Activated T-cell treated with anti-CD3 and anti-CD28 coated beads, Interleukin-2, amount 50 U/mL, for 48 hours (primary cell): ENCODE measurements at places on chromosomes 1 and 21.

DNA sequence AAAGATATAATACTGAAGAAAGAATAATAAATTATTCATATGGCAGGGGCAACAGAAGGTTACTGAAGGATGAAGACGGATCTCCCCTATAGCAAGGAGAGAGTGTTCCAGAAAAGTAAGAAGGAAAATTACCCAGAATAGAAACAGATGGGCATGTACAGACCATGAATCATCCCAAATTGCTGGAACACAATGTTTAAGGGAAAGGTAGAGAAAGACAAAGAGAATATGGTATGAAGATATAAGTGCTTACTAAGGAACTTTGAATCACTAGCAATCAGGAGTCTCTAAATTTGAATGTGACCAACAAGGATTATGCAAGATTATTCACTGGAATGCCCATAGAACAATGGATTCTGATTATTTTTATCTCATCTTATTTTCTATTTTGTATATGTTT, 375.4 kb downstream of the COL11A1 start:
- DNase-seq, result no peak

DNA sequence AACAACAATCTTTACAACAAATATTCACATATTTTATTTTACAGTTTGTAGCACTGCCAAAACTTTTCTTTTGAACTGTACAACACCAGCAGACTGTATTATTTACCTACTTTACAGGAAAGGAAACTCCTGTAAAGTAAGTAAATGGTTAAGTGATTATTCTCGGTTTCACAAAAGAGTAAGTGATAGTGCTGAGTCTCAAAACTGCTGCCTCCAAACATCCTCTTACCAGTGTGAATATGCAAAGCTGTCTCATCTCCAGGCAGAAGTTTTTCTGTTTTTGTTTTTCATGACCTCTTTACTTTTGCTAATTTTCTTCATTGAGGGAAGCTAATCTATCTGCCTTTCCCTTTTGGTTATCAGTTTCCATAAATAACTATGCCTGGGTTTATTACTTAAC, 286.7 kb downstream of the SRGAP2C start:
- DNase-seq, result no peak

DNA sequence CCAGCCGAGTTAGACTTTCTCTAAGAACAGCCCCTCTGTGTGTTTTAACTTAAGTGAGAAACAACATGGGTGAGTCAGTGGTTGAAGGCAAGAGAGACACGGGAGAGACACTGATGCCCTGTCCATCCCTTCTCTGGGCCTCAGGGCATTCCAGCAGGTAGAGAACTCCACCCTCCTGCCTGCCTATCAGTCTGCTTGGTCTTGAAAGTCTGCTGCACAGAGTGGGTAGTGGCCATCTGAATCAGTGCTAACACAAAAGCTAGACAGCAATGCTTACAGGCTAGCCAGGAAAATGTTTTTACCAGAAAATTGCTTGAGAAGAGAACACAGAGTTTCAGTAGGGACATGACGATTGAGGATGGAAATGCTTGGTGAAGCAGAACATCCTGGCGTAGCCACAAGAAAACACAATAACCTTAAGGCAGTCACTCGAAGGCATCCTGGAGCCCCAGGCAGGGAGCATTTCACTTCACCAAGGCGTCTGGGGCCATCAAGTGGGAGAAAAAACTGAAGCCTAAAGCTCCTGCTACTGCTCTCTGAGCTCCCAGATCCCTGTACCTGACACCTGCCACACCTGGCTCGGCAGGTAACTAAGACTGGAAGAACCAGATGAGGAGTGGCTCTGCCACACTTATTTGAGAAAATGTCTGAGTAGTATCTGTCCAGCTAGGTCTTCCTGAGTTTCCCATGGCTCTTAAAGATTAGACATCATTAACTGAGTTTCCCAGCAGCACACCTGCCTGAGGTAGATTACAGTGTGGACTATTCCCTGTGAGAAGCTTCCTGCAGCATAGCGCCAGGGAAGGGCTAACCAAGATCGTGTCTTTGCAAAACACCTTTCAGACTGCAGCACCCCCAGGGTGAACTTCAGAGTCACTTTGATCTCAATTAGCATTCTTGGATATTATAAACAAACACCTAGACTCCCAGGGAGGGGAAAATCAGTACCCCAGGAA, 18.1 kb upstream of the LBR start:
- DNase-seq, result peak; percentile 43

GRCh38 chr1:236945002-236945401, 59.2 kb downstream of the MT1HL1 start:
- no peak for DNase-seq

DNA sequence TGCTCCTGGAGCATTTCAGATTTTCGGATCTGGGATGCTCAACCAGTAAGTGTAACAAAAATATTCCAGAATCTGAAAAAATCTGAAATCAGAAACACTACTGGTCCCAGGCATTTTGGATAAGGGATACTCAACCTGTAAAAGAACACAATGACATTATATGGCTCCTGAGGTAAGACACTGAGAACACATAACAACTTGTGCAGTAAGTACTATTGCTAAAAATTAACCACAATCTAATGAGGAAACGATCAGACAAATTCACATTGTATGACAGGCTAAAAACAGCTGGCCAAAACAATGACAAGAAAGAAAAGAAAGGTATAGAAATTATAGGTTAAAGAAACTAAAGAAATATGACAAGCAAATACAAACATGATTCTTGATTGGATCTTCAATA, 54.9 kb downstream of the LTN1 start:
- DNase-seq, result no peak

GRCh38 chr1:81430955-81431623, 369.6 kb upstream of the ADGRL2 start:
- no peak for DNase-seq

DNA sequence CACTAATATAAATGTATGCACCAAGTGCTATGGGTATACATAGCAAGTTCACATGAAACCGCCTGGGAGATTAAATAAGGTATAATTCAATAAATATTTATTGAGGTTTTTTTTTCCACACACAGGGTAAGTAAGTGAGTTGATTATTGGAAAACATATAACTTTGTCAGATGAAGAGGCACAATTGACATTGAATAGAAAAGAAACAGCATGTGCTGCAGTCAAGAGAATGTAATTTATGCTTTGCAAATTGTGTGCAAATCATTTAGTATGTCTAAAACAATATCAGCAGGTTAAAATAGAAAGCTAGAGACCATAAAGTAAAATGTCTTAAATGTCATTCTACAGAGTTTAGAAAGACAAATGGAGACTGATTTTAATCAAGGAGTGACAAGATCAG, 560.0 kb downstream of the AMY1C start:
- no peak for DNase-seq

- no peak for DNase-seq
These were observed 2.9 kb downstream of the ZNF672 start for GRCh38 chr1:248840946-248841345.

- DNase-seq, result no peak
These were observed 85.2 kb upstream of the EXO1 start for GRCh38 chr1:241762713-241763339.

- DNase-seq, result peak; percentile 51
These were observed 34.8 kb downstream of the RIMS3 start for GRCh38 chr1:40630488-40631223.

DNA sequence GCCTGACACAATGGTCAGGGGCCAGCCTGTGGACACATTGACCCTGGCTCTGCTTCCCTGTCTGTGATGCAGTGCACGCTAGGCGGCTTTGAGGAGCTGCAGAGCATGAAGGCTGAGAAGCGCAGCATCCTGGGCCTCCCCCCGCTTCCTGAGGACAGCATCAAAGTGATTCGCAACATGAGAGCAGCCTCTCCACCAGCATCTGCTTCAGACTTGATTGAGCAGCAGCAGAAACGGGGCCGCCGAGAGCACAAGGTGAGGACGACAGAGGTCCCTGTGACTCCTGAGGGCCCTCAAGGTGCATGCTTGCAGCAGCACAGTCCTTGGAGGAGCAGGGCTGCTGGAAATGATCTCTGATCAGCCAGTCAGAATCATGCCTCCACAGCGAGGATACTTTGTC, 8.6 kb downstream of the STRIP1 start:
- DNase-seq, result no peak

DNA sequence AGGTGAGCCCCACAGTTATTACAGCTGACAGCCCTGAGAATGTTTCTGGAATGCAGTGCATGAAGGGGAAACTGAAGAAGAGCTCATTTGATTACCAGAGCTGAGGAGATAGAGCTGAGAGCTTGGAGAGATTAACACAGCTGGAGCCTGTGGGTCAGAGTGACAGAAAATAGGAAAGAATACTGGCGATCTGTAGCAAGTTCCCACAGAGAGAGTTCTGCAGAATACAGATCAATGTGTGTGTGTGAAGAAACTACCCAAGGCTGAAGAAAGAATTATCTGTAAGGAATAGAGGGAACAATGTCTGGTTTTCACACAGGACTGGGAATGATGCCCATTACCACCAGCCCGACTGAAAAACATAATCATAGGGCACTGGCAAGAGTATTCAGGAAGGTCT, 103.6 kb upstream of the SNX7 start:
- no peak for DNase-seq

DNA sequence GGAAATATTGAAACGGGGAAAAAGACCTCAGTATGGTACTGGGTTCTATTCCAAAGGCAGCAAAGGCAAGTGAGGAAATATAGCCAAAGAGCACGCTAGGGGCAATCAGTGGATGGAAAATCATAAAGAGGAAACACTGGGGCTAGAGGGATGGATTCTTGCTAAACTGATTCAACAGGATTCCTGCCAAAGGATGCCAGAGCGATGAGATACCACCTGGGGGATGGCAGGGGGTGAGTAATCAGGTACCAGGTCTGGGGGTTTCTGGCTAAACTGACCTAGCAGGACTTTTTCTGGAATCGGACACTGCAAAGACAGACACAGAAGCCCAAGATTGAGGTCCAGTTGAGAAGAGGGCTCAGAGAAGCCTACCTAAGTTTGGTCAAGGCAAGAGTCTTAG, 6.7 kb downstream of the CHI3L2 start:
- no peak for DNase-seq

DNA sequence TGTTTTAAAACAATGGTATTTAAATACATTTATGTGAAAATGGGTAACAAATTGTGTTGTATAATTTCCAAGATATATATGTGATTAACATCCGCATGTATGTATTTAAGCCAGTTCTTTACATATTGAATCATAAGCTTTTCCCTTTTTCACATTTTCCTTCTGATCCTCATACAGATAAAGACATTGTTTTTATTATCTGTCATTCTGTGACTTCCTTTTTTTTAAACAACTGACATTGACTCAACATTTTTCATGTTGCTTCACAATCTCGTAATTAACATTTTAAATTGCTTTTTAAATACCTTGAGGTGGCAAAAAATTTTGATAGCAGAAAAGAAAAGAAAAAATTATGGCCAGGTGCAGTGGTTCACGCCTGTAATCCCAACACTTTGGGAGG, 1.4 kb downstream of the STXBP3 start:
- no peak for DNase-seq

DNA sequence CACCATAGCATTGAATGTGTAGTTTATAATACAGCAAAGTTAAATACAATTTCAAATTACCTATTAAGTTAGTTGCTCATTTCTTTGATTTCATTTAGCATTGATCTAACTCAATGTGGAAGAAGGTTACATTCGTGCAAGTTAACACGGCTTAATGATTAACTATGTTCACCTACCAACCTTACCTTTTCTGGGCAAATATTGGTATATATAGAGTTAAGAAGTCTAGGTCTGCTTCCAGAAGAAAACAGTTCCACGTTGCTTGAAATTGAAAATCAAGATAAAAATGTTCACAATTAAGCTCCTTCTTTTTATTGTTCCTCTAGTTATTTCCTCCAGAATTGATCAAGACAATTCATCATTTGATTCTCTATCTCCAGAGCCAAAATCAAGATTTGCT, at the start of gene ANGPTL3:
ANGPTL3 (plus strand) TSS at position 240 of the 400 bp plus-strand sequence; CDS start at position 287, 47 bp downstream.
- no peak for DNase-seq

GRCh38 chr1:26351590-26352337, 2.2 kb downstream of the CRYBG2 start:
- DNase-seq, result no peak

DNA sequence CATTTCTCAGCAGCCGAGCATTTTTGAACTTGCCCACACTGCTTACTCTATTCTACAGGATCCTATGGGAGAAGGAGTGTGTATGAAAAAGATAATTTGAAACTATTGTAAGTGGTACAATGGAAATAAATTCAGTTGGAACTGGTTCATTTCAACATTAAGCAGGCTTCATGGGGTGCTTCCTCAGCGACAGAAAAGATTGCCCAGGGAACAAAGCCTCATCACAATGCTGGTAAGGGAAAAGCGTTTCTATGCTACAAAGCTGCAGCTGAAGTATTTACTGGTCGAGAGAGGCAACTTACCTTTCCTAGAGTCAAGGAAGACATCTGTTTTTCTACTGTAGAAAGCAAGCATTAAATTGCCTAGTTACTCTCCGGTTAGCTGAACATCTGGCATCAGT, 568.2 kb upstream of the ZP4 start:
- no peak for DNase-seq

GRCh38 chr1:109263597-109264378, 14.4 kb downstream of the CELSR2 start:
- peak; percentile 91 for DNase-seq

- DNase-seq, result no peak
These were observed 175.1 kb downstream of the CAMTA1 start for GRCh38 chr1:6960291-6960811.

GRCh38 chr1:66244429-66244828, 289.5 kb upstream of the SGIP1 start:
- no peak for DNase-seq

GRCh38 chr1:241627453-241628259, 12.5 kb downstream of the CHML start:
- no peak for DNase-seq

GRCh38 chr21:33962290-33962689, 46.7 kb upstream of the ATP5PO start:
- no peak for DNase-seq

GRCh38 chr21:17930093-17930492, 110.9 kb upstream of the C21orf91 start:
- DNase-seq, result no peak

GRCh38 chr1:209937996-209938959, at the start of gene SYT14:
Gene SYT14 (plus strand): TSS chr1:209938217. CDS start chr1:209938265, 48 bp downstream.
- DNase-seq, result no peak

DNA sequence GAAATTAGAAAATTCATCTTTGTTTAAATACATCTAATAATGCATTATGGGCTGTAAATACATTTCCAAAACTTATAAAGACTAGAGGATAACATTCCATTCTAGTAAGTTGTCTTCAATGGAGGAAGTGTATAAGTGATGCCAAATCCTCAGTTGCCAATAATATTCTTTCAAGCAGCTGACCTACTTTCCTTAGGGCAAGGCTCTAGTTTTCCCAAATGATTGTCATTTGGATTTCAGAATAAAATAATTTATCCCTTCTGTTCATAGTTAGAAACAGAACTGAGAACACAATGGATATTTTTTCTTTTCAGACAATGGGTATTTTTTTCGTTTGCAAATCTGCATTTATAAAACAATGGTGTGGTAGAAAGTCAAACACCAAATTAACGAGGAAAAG, 354.9 kb upstream of the ADAMTS5 start:
- no peak for DNase-seq

- DNase-seq, result no peak
These were observed 12.6 kb downstream of the DR1 start for GRCh38 chr1:93358293-93358692.

- no peak for DNase-seq
These were observed 113.7 kb upstream of the DPYD start for GRCh38 chr1:98034505-98034904.

GRCh38 chr1:115651391-115651790, 9.6 kb downstream of the VANGL1 start:
- DNase-seq, result no peak

GRCh38 chr1:180264595-180264994, 34.5 kb downstream of the LHX4 start:
- no peak for DNase-seq

- no peak for DNase-seq
These were observed 46.9 kb downstream of the ARHGEF10L start for GRCh38 chr1:17586172-17586964.
